ENCODE measurements at places on chromosomes 1 and 21.

GRCh38 chr1:21906173-21907078 is 30.7 kb downstream of the HSPG2 start:
- DNase-seq: no peak

- no peak for DNase-seq
Measured at GRCh38 chr1:28578696-28579218, 13.3 kb upstream of the RAB42 start.

GRCh38 chr1:32984455-32985171 is 20.0 kb upstream of the RNF19B start:
- DNase-seq: peak; percentile 39

GRCh38 chr21:42150474-42151085 is 68.4 kb upstream of the ABCG1 start:
- DNase-seq: no peak

- DNase-seq: no peak
Measured at GRCh38 chr21:36200081-36200561, 43.5 kb downstream of the DOP1B start.

- DNase-seq: no peak
Measured at GRCh38 chr1:30028939-30029338, 694.4 kb downstream of the MATN1 start.

DNA sequence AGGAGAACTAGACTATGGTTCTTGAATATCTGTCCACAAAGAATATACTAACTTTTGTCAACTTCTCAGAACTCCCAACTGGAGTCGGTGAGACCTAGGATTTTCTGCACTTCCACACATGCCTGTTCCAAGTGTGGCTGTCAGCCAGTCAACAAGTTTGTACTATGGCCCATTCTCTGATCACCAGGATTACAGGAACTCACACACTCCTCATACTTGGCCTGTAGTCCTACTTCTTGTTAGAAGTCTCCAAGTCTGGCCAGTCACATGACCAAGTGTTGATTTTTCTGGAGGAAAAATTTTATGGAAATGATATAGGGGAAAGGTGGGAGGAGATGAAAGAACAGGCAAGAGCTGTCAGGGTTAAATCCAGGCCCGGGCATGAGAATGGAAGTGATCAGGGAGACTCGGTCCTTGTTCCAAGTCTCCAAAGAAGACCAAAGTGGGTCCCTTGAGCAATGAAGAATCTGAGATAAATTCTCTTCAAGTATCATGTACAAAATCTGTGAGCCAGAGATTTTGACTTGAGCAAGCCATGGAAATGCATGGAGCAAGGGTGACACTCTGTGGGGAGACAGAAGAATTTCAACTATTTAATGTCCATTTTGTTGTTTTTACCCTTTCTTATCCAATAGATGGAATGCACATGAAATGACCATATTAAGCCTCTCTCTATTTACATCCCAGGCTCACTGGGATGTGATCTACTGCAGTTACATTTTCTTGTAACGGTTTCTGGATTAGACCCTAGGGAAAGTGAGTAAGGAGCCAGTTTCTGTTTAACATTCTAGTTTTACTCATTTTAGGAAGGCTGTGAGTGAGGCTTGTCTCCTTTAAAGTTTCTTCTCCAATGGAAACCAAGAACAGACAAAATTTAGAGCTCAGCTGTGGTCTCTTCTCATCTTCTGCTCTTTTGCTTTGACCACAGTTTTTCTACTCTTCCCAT is 320.9 kb downstream of the ASTN1 start:
- no peak for DNase-seq

- no peak for DNase-seq
Measured at GRCh38 chr1:2029561-2029960, 10.4 kb downstream of the GABRD start.

- DNase-seq: no peak
Measured at GRCh38 chr21:42135386-42136052, 64.4 kb downstream of the UMODL1 start.

DNA sequence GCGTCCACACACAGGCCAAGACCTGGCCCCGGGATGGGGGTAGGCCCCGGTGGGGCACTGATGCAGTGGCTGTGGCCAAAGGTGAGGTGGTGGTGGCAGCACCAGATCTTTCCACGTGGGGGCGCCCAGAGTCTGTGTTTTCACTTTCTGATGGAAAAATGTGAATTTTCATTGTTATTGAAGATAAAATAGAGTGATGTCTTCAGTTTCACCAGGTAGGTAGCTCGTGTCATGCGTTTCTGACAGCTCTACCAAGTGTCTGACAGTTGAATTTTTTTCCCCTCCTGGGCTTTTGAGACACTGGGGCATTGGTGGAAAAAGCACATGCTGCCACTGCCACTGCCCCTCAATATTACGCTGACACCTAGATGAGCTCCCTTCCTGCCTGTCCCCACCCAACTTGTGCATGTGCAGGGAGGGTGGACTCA is 40.0 kb upstream of the MAGOH start:
- peak; percentile 66 for DNase-seq

GRCh38 chr21:34987501-34988072 is 61.5 kb downstream of the RUNX1 start:
- no peak for DNase-seq

- no peak for DNase-seq
Measured at GRCh38 chr1:15957221-15958095, 18.4 kb downstream of the ZBTB17 start.

- no peak for DNase-seq
Measured at GRCh38 chr21:38769191-38769780, 36.4 kb upstream of the ETS2 start.

DNA sequence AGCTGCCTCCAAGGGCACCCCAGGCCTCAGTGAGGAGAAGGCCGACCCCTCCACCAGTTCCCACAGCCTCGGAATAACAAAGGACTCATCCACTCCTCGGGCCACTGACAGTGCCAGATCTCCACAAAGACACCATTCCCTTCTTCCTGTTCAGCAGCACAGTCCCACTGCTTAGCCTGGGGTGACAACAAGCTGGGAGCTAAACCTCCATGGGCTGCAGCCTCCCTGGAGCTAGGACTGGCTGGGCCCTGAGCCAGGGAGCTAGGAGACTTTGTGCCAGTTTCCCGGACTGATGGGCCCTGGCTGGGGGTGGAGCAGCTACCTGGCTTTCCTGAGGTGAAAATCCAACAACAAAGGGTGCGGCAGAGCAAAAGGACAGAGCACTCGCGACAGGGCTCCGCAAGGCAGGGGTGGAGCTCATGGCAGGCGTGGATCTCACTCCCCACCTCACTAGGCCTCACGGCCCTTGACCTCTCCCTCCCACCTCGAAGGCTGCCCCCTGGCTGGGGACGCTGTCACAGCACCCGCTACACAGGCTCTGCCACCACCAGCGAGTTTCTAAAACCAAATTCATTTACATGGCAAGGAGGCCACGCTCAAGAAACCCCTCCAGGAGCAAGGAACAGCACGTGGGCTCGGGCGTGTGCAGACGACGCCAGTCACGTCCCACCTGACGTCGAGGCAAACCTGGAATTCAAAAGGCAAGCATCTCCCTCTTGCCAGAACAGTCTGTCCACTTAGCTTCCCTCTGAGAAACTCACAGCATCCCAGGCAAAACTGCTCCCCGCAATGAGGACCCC is 13.8 kb downstream of the SLC35E2B start:
- DNase-seq: peak; percentile 23

- no peak for DNase-seq
Measured at GRCh38 chr1:180112984-180113647, 41.6 kb upstream of the QSOX1 start.

DNA sequence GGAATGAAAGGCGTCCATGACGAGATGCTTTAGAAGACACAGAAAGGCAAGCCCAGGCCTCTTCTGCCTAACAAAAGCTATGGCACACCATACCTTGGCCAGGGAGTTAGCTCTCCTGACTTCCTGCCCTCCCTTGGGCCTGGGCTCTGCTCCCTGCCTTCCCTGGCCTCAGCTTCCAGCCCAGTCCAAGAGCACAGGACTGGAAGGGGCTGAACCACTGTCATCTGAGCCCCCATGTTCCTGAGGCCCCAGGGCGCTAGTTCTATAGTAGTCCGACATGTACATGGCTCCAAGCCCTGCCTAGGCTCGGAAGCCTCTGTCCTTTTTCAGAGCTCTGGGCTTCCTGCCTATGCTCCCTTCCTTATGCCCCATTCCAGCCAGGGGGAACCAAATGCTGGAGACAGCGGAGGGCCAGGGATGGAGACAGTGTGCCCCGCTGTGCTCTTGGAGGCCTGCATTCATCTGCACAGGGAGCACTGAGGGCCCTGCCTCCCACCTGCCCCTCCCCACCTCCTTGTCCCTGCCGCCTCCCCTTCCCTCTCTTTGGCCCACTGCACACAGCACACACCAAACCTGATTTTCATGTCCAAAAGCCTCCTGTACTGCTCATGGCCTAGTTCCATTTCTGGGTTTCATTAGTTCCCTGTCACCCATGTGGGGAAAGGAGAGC is 240.1 kb downstream of the RHOU start:
- no peak for DNase-seq

GRCh38 chr1:8077602-8078001 is 51.5 kb upstream of the ERRFI1 start:
- no peak for DNase-seq

DNA sequence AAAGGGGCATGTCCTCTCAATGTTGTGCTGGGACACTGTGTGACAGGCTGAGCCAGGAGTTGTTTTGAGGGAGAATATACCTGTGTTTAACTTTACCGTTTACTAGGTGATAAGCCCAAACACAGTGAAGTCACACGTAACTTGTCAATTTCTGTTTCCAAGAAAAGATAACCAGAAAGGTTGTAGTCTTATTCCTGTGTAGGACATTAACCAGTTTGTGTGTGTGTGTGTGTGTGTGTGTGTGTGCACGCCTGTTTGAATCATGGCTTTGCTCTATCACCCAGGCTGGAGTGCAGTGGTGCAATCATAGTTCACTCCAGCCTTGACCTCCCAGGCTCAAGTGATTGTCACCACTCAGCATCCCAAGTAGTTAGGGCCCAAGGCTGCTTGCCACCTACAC is 83.6 kb downstream of the MRPS6 start:
- DNase-seq: no peak

GRCh38 chr1:239098400-239099037 is 287.8 kb upstream of the CHRM3 start:
- no peak for DNase-seq

DNA sequence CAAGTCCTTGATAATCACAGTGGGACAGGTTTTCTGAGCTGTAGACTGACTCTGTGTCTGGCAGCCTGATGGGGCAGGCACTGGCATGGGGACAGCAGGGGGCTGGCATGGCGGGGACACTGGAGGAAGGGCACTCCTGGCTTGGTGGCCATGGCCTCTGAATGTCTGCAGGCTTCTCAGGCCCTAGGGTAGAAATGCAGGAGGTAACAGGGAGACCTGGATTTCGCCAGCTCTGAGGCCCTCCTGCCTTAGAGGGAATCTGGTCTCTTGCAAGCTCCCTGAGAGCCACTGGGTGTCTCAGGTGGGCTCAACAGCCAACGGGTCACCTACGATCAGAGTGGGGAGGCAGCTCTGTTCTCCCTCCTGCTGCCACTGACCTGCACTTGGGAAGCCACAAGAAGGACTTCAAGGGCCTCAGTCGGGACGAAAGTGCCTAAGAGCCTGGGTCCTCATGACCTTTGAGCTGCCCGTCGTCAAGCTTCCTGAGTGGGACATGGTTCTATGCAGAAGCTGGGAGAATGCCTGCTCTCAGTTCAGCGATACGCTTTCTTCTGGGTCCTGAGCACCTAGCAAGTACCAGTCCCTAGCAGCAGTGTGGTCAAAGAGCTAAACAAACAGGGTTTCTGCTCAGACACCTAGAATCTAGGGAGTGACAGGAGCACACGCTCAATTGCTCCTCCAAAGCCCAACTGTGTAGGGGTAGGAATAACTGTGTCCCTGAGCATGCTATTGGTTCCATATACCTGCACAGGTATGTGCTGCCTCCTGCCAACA is 569.0 kb downstream of the PTPRU start:
- DNase-seq: no peak

DNA sequence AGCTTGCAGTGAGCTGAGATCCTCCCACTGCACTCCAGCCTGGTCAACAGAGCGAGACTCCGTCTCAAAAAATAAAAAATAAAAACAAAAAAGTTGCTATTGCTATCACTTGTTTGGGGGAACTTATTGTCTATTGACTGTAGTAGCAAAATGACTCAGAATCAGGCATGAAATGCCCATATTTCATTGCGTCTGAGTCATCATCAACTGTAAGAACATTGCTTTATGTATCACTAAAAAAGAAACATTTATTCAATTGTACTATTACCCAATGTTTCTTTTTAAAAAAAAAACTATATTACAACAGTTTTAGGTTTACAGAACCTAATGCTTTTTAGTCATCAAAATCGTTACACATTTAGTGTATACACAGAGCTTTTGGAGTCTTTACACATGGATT is 91.0 kb upstream of the FMN2 start:
- no peak for DNase-seq

- DNase-seq: no peak
Measured at GRCh38 chr1:92619466-92620189, 132.9 kb upstream of the GFI1 start.

- no peak for DNase-seq
Measured at GRCh38 chr21:42704861-42705260, 51.4 kb downstream of the PDE9A start.

DNA sequence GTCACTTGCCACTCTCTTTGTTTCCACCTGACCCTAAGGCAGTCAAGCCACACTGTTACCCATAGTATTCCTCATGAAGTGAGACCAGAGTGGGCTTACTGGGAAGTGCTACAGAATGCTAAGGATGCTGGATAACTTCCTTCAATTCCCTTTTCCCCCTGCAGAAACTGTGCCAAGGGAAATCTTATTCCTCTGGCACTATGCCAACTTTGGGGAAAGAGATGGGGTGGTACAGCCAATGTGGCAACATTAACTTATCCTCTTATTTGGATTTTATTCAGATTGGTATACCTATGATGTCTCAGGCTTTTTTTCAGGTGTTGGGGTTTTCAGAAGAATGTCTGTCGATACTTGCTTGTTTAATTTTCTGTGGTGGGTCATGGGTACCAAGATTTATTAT is 599.4 kb upstream of the PBX1 start:
- no peak for DNase-seq

- no peak for DNase-seq
Measured at GRCh38 chr1:73162564-73162963, 880.2 kb upstream of the NEGR1 start.

DNA sequence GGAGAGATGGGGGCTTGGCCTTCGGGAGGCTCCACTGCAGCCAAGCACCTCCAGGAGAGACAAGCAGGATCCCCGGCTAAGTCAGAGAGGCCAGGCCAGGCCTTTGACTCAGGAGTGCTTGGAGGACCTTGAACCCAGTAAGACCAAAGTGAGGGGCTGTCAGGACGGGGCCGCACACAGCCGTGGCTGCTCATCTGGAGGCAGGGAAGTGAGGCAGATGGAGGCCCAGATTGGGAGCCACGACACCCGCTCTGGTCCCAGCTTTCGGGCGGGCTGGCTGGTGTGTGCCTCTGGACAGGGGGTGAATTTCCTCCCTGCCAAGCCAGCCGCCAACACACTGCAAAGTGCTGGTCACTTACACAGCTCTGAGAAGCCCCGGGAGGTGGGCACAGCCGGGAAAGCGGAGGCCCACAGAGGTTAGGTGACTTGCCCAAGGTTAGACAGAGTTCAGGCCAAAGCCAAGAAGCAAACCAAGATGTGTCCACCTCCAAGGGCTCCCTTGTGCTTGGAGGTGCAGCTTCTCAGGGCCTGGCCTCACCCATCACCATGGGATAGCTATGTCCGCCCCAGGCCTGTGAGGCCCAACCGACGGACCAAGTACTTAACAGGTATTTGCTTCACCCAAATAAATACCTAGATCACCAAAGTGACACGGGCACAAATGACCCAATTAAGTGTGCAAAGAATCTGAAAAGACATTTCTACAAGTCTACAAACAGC is 58.3 kb downstream of the CHD5 start:
- no peak for DNase-seq
